Stimulated activated CD8-positive, alpha-beta memory T cell treated with anti-CD3 and anti-CD28 coated beads, Interleukin-7, amount 100 ng/mL, for 4 hours (primary cell): ENCODE measurements at places on chromosomes 12 and 14.

DNA sequence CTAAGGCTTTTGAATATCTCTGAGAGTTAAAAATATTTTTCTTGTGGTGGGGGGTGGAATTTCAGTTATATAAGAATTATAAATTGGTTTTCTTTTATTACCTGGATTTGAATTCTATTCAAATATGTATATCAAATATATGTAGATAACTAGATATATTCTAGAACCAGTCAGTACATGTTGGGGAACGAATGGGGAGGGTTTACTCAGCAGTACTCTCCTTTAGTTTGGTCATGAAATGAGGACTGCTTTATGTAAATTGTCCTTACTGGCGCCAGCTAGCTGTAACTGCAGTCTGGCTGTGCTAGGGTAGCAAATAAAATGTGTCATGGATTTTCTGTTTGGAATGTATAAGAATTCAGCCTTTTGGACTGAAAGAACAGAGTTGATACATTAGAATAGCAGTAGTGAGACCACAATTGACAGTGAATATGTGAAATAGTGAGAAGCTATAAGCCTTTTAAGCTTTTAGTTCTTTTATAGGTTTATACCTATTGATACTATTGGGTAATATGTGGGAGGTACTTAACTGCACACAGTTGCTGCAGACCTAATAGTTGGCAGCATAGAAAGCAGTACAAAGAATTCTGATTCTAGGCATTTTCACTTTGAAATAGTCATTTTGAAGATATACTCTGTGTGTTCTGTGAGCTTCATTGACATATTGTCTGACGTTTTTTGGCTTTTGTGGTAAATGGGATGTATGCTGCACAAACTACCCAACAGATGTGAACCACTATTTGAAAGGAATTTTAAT is 29.0 kb downstream of the ATF7IP start:
- DNase-seq: no peak

- no peak for DNase-seq
These were observed 144.2 kb downstream of the C12orf75 start for GRCh38 chr12:105474672-105475071.

DNA sequence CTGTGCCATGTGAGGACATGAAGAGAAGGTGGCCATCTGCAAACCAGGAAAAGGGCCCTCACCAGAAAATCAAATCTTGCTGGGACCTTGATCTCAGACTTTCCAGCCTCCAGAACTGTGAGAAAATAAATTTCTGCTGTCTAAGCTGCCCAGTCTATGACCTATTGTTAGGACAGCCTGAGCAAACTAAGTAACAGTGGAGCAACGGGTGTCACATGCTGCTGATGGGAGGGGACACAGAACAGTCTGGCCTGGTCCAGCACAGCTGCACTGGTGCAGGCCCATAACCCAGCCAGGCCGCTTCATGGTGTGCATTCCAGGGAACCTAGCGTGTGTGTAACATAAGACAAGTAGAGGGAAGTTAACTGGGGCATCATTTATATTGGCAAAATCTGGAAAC is 42.1 kb downstream of the GRIP1 start:
- no peak for DNase-seq

GRCh38 chr14:20486684-20487395 is 17.6 kb downstream of the PNP start:
- no peak for DNase-seq

GRCh38 chr12:29556363-29556762 is 58.9 kb upstream of the OVCH1 start:
- DNase-seq: no peak

- DNase-seq: no peak
These were observed 650 bp upstream of the PTGER2 start for GRCh38 chr14:52313462-52313861.

- no peak for DNase-seq
These were observed 45.2 kb upstream of the ISM2 start for GRCh38 chr14:77543637-77544334.

- DNase-seq: no peak
These were observed 484 bp upstream of the PRKCH start for GRCh38 chr14:61320806-61321384.

DNA sequence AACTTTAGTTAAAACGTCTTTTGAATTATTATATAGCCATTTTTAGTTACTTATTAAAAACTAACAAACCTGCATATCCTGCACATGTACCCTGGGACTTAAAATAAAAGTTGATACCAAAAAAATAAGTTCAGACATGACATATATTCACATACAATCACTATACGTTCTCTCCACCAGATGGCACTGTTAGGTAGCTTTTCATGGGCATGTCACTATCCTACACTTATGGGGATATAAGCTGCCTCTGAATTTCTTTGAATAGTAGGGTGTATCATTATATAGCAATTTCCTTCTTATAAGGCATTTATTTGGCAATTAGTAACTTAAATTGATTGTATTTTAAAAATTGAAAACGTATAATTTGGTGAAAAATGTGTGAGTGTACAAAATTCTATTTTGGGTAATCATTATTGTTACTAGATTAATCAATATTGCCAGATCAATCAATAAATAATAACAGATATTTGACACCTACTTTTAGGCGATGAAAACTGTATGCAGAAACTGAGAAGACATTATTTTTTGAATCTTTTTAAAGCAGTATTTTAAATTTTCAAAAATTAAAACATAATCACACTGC is 31.8 kb upstream of the OR10A7 start:
- no peak for DNase-seq

- DNase-seq: no peak
These were observed 2.3 kb downstream of the SNAPC1 start for GRCh38 chr14:61764342-61765122.

GRCh38 chr14:83372271-83372670 is 1838.6 kb upstream of the SEL1L start:
- DNase-seq: no peak

DNA sequence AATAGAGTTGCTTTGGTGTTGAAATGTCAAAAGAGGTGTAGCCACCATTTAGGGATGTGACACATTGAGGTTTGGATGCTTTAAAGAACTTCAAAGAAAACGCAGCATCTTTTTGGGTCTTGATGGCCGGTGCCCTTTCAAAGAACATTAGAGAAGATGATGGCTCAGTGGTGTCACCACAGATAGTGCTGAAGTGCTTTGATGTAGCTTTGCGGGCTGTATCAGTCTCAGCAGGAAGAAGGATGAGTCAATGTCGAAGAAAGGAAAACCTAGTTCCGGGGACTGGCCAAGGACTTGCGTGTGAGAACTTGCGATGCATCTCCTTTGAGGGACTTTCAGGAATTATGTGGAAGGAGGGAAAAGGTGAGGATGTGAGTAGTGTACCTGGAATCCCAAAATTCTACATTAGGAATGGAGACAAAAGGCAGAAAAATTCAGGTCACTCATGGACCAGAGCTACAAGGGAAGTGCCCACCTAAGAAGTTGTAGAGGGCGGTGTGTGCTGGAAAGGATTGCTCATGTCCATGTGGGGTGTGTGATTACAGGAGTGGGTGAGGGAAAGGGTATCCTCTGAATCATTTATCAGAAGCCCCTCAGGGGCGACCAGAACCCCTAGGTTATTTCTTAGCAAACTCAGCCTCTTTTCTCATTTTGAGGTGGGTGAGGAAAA is 39.7 kb upstream of the GZMB start:
- peak; percentile 64 for DNase-seq

GRCh38 chr12:117212563-117213190 is 22.4 kb upstream of the FBXO21 start:
- DNase-seq: peak; percentile 18

GRCh38 chr14:106207316-106207715 is 680.9 kb downstream of the TMEM121 start:
- no peak for DNase-seq

GRCh38 chr12:105961821-105962671 is 176.7 kb downstream of the NUAK1 start:
- DNase-seq: no peak

DNA sequence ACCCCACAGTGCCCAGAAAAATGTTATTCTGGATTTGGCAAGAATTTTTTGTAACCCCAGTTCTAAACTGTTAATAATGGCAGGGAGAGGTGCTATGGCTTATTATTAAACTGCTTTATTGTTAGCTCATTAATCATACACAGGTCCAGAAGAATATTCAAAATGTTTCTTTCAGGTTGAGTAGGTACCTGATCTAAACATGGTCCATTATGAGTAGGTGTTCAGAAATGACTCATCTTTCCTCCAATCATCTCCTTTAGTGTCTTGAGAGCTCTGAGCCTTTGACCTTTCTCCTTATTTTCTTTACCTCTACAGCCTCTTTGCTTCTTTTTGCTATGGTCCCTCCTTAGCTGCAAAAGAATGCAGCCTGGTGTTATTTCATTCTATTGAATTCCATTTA is 211.0 kb upstream of the GARIN6 start:
- DNase-seq: no peak

- DNase-seq: no peak
These were observed 6.8 kb downstream of the KDM2B start for GRCh38 chr12:121574025-121574424.

- no peak for DNase-seq
These were observed 427.5 kb downstream of the SNAPC1 start for GRCh38 chr14:62189698-62190097.

- no peak for DNase-seq
These were observed 149.7 kb downstream of the C12orf75 start for GRCh38 chr12:105480162-105480561.

DNA sequence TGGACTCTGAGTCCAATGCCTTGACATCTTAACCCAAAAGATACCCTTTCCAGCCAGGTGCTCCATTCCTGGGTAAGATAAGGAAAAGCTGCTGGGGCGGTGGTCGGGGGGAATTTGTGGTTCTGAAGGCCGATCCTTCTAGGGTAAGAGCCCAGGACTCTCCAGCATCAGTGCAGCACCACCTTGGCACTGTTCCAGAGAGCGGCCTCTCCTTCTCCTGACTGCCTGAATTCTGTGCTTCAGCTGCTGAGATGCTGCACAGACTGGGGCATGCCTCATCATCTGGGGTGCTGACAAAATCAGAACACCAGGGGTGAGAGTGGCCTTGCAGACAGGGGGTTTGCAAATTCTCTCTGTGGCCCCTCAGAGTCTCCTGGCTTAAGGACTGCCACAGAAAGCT is 87.5 kb downstream of the SPTB start:
- DNase-seq: no peak

DNA sequence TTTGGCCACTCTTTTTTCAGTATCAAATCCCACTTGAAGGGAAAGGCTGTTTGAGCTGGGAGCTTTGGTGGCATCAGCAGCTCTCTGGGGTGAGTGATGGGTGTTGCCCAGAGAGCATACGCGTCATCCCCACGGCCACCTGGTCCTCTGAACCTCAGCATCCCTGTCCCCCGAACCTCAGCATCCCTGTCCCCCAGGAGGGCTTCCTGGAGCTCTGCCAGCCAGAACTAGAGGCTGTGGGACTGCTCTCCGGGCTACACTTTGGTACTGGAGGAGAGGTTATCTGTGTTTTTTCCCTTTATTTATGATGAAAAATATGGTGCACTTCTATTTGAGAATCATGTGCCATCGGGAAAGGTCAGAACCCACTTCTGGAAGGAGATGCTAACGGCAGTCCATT is 131.5 kb upstream of the RTL1 start:
- no peak for DNase-seq
